ENCODE measurements at places on chromosomes 11 and 22.

DNA sequence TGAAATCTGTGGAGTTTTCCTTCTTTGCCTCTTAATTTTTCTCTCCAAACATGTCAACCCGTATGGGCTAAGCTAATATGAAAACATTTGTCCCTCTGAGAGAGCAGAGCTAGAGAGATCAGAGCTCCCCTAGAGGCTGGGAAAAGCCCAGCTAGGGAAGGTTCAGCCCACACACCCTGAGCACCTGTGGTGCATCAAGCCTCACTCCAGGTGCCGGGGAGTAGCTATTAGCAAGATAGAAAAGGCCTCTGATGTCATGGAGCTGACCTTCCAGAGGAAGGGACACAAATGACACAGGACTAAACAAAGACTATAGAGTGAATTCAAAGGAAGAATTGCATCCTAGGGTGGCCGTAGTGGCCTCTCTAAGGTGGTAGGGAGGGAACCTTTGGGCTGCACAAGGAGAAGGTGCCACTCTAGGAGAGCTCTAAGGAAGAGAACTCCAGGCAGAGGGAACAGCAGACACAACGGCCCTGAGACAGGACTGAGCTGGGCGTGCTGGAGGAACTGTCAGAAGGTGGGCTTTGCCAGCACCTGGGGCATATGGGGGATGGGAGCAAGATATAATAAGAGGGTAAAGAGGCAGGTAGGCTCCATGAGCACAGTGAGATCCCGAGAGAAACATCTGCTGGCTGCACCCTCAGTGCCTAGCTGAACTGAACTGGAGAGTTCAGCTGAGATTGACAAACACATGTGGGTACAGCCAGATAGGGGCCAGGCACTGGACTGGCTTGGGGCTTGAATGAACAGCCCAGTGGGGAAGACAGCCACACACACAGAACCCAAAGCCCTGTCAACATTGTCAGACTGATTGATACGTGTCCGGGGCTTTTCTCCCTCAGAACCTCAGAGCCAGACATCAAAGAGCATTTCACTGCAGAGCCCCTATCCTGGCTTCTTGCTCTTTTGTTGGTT, 65.5 kb upstream of the DRD2 start:
- DNase-seq, result no peak

DNA sequence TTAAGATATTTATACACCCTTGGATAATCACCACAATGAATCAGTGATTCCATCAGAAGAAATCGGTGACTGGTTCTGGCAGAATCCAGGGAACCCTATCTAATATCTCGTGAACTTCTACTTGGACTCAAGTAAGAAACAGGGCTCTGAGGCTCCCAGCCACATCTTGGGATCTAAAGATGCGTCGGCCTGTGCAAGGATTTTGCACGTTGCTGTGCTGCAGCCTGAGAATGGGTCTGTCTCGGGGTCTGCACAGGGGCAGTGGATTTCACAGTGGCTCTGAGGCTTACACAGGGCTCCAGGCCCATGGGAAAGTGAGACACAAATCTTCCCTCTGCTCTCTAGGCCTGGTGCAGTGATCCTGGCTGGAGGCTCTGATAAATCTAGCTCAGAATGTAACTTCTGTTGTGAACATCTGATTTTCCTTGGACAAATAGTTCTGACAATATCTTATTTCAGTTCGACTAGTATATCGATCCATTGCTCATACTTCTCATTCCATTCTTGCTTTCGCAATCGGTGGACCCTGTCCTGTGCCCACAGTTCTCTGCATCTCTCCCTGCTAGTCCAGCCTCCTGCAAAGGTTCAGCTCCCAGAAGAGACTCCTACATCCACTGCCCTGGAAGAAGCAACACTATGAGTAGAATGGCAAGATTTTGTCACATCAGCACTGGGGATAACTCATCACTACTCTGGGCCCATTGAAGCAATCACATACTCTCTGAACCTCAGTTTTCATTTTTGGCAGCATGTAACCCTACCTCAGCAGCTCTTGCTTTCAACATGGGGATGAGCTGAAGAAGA, 105.5 kb upstream of the TOP3B start:
- DNase-seq, result no peak

DNA sequence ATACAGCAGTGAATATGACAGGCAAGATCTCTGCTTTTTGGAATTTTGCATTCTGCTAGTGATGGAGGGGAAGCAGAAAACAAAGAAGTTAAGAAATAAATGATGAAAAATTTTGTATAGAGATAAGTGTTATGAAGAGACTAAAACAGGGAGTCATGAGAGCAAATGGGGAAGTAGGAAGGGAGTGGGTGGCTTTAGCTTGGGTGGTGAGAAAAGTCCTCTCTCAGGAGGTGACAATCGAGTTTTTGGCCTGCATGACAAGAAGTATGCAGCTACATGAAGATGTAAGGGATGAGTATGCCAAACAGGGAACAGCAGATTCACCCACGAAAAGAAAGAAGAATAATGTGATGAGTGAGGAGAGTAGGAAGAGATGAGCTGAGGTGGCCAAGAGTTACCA, 80.7 kb upstream of the MPPED2 start:
- no peak for DNase-seq

GRCh38 chr22:46609724-46610201, 10.4 kb upstream of the GRAMD4 start:
- DNase-seq, result no peak

DNA sequence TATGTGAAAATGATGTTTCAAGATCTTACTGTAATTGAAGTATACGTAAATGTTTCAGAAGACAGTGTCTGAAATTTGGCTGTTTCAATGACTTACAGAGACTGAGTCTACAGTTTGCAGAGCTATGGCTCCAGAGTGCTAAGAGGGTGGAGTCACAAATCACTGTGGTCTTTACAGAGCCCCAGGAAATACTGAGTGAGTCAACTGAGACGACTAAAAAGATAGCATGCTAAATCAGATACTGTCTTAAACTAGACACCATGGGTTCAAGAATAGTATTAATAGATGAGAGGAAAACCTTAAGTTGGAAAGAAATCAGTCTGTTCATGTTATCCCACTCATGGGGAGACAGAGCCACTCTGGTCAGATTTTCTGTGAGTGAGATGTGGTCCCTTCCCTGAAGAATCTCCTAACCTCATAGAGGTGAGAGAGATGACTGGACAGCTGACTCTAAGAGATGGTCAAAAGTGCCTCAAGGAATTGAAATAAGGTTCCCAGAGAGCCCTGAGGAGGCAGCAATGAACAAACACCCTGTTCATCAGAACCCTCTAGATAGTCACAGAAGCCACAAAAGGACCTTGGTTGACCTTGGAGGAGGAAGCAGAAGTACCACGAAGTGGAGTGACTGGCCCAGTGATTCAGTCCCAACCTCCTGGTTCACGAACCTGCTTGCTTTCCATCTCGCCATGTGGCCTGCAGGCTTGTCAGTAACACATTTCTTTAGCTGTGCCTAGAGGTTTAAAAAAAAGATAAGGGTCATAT, 30.2 kb downstream of the C11orf91 start:
- DNase-seq, result no peak

GRCh38 chr11:77115181-77115611, 12.6 kb downstream of the OMP start:
- no peak for DNase-seq

DNA sequence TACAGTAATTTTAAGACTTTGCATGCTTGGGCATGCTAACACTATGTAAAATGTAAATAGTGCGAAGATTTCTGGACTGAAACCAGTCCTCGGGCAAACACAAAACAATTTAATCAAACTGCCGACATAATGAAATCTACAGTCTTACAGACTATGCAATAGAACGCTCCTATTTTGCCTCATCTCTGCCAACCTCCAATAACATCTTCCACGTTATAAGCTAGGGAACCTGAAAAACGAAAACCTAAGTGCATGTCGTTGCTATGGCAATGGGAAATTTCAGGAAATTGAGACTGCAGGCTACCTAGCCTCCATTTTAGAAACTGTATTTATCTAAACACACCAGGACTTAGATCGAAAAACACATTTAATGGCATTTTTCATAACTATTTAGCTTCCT, 1.1 kb downstream of the CSTF3 start:
- no peak for DNase-seq

DNA sequence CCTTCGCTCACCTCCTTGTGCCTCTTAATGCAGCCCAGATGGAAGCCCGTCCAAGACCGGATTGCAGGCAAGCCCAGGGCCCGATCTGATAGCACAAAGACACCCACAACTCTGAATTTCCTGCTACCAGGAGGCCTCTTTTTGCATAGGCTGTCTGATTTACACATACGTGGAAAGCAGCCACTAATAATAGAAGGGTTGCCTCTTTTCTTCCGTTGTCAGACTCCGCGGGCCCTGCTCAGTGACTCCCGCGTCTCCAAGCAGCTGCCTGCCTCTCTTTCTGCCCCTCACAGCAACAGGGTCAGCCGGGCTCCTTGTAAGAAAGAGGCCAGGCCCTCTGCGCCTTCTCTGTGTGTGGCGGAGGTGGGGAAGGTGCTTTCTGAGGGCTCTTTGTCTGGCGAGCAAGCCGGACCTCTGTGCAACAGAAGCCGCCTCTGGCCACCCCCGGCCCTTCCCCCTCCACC, 26.7 kb downstream of the FLI1 start:
- DNase-seq, result no peak

DNA sequence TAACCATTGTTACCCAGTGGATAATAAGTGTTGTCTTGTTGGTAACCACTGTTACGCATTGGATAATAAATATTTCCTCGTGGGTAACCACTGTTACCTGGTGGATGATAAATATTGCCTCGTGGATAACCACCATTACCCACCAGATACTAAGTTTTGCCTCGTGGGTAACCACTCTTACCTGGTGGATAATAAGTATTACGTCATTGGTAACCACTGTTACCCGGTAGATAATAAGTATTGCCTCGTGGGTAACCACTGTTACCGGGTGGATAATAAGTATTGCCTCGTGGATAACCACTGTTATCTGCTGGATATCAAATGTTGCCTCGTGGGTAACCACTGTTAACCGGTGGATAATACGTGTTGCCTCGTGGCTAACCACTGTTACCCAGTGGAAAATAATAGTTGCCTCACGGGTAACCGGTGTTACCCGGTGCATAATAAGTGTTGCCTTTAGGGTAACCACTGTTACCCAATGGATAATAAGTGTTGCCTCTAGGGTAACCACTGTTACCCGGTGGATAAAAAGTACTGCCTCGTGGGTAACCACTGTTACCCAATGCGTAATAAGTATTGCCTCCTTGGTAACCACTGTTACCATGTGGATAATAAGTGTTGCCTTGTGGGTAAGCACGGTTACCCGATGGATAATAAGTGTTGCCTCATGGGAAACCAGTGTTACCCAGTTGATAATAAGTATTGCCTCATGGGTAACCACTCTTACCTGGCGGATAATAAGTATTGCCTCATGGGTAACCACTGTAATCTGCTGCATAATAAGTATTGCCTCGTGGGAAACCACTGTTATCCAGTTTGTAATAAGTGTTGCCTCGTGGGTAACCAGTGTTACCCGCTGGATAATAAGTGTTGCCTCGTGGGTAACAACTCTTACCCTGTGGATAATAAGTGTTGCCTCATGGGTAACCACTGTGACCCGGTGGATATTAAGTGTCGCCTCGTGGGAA, 21.9 kb upstream of the NXPE4 start:
- no peak for DNase-seq

GRCh38 chr22:49674479-49675050, 153.1 kb downstream of the BRD1 start:
- DNase-seq, result no peak

DNA sequence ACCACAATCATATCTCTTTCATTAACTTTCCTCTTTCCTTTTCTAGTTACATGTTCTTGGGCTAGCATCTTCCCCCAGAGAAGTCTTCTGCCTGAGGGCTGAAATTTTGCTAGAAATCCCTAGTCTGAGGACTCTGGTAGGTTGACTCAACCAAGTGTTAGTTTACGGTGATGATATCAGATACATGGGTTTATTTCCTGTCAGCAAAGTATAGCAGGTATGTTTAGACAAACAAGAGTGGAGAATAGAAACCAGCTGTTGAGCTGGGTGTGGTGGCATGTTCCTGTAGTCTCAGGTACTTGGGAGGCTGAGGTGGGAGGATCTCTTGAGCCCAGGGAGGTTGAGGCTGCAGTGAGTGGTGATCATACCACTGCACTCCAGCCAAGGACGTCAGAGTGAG, 11.2 kb downstream of the FOLR1 start:
- no peak for DNase-seq

GRCh38 chr11:84719935-84720577, 907.1 kb downstream of the DLG2 start:
- no peak for DNase-seq

DNA sequence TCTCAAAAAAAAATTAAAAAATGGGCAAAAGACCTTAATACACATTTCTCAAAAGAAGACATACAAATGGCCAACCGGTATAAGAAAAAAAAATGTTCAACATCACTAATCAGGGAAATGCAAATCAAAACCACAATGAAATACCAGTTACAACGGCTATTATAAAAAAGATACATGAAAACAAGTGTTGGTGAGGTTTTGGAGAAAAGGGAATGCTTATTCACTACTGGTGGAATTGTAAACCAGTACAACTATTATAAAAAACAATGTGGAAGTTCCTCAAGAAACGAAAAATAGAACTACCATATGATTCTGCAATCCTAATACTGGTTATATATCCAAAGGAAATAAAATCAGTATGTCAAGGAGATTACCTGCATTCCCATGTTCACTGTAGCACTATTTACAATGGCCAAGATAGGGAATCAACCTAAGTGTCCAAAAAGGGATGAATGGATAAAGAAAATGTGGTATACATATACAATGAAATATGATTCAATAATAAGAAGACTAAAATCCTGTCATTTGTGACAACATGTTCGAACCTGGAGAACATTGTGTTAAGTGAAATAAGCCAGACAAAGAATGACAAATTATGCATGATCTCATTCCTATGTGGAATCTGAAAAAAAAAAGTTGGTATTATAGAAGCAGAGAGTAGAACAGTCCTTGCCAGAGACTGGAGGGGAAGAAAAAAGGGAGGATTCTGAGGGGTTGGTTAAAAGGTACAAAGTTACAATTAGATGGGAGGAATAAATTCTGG, 256.9 kb upstream of the PITPNB start:
- DNase-seq, result no peak

DNA sequence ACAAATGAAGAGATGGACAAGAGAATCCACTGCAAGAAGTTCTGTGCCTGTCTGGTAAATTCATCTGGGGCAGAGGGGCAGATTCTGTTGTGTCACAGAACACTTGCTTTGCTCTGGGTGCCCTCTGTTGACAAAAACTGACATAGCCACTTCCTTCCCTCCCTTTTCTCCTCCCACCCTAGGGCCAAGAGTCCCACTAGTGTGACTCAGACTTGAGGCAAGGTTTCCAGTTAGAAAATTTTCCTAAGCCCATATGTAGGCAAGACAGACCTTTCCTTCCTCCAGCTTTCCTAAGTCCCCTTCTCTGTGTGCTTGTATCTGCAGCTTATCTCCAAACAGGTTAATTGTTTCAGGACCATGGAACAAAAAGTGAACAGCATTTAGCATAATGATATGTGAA, 106.8 kb downstream of the RBFOX2 start:
- DNase-seq, result no peak

All from LNCaP clone FGC (cell line).